ENCODE measurements at places on chromosomes 4 and X. TPM values are rescaled to one million over a fixed set of nuclear protein-coding genes. Genes with fewer than 3 reads are reported as not detected.

- H3K4me1 ChIP-seq: no peaks in the 10 kb centered on the region
- DNase-seq: no peak
- no peak overlapping the region for H3K4me3 ChIP-seq
- no peaks in the 10 kb centered on the region for H3K27me3 ChIP-seq
Observed at GRCh38 chr4:95429416-95429815, 119.4 kb downstream of the UNC5C start.

- no peak for DNase-seq
- no peak overlapping the region for H3K4me3 ChIP-seq
- H3K27ac ChIP-seq: no peak overlapping the region
Observed at GRCh38 chrX:84133023-84133422, 55.0 kb downstream of the RPS6KA6 start.

DNA sequence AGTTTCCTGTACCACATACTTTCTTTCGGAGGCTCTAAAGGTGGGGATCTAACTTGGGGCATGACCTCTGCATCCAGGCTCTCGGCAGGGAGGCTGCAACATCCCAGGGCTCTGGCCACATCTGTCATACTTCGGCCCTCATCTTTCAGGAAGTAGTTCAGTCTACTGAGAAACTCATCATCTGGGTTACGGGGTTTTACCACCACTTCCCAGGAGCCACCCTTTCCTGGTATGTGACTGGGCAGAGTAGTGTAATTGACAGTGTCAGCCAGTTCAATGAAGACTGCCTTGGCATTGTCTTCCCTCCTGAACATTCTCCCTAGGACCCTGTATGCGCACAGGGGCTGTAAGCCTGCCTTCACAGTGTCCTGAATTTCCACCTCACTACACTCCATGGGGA is 2.8 kb downstream of the PNMA5 start:
- DNase-seq: no peak
- no peaks in the 10 kb centered on the region for H3K27me3 ChIP-seq
- H3K4me1 ChIP-seq: peaks cover 16% of the 10 kb centered on the region
- no peaks in the 10 kb centered on the region for H3K36me3 ChIP-seq

DNA sequence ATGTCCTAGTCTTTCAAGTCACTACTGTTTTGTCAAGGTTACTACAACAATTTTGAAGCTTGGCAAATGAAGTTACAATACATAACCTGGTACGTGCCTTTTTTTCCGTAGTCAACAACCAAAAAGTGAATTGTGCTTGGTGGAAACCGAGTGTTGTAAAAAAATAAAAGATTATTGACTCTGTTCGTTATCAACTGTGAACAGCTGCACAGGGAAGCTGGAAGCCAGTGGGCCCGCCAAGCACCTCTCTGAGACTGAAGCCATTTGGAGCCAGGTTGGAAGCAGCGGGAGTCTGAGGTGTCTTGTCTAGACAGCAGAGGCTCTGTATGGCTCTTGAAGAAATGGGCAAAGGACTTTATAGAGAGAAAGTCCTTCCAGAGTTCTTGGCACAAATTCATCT is 119.0 kb downstream of the GALNTL6 start:
- DNase-seq: no peak
- H3K27me3 ChIP-seq: no peaks in the 10 kb centered on the region
- no peak overlapping the region for H3K4me3 ChIP-seq
- no peaks in the 10 kb centered on the region for H3K36me3 ChIP-seq
- no peaks in the 10 kb centered on the region for H3K4me1 ChIP-seq

DNA sequence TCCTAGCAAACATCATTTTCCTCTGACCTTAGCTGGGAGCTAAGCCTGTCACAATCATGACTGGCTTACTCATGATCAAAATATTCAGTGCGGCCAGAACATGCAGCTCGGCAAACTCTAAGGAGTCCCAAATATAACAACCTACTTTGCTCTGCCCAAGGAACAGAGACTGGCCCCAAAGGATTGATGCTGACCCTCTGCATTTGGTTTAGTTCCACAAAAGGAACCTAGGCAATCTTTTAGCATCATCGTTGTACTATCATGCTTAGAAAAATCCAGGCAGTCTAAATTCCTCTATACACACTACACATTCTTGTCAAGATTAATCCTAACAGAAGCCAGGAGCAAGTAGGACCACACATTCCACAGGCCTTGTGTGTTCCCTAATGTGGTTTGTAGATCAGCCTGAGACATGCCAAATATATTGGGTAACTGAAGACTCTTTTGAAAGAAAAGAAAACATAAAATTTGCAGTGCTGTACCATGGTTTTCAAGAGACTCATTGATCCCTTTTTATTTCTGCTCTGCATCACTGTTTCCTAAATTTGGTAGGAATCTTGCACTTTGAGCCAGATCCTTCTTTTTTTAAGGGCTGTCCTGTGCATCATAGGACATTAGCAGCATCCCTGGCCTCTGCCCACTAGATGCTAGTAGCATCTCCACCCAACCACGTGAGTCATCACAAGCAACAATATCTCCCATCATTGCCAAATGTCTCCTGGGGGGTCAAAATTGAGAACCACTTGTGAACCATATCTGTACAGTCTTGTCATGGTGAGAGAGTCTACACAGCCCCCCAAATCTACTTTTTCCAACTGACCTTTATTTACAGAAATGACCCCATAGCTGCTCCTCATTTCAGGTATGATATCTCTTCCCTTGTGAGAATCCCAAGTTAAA is 17.6 kb upstream of the CC2D2A start:
- no peak for DNase-seq
- H3K36me3 ChIP-seq: no peaks in the 10 kb centered on the region

- H3K27me3 ChIP-seq: no peaks in the 10 kb centered on the region
- H3K27ac ChIP-seq: no peak overlapping the region
- H3K4me1 ChIP-seq: peaks cover 32% of the 10 kb centered on the region
- H3K36me3 ChIP-seq: no peaks in the 10 kb centered on the region
- no peak for DNase-seq
Observed at GRCh38 chr4:26133840-26134239, 187.0 kb upstream of the RBPJ start.

DNA sequence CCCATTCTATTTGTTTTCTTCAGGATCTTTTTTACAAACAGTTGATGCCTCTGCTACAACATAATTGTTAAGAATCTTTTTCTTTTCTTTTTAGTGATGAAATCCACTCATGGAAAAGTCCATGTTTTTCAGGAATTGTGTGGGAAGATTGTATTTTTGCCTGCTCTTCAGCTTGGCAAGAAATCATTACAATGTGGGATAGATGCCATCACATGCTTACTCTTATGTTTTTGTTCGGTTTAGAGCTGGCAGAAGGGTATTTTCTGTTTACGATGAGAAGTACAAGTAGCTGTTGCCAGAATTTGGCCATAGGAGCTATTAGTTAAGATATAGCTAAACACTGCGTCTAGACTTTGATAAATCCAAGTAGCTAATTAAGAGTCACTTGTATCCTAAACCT is 2585.3 kb downstream of the ARAP2 start:
- H3K36me3 ChIP-seq: no peaks in the 10 kb centered on the region
- H3K4me1 ChIP-seq: no peaks in the 10 kb centered on the region
- no peak overlapping the region for H3K4me3 ChIP-seq
- H3K27ac ChIP-seq: no peak overlapping the region
- no peaks in the 10 kb centered on the region for H3K27me3 ChIP-seq

- no peaks in the 10 kb centered on the region for H3K36me3 ChIP-seq
- DNase-seq: no peak
- H3K4me3 ChIP-seq: no peak overlapping the region
- no peaks in the 10 kb centered on the region for H3K27me3 ChIP-seq
- H3K27ac ChIP-seq: no peak overlapping the region
Observed at GRCh38 chr4:76589402-76589801, 154.4 kb downstream of the SHROOM3 start.

DNA sequence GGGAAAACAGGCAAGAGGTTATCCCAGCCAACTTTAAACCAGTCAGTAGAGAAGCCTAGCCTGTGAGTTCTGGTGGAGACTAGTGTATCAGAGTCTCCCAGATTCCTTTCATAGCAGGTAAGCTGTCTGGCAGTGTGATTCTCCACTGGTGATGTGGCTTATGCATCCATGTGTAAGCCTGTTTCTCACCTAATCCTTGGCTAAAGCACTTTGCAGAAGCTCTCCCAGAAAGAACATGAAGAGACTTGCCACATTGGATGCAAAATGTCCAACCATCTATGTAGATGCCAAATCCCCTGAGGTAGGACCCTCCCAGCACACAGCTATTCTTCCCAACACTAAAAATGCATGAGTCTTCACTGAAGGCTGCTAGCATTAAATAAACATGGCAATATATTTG is 111.7 kb downstream of the CHRNA9 start:
- H3K27me3 ChIP-seq: no peaks in the 10 kb centered on the region
- no peak for DNase-seq
- H3K36me3 ChIP-seq: no peaks in the 10 kb centered on the region
- no peak overlapping the region for H3K4me3 ChIP-seq

DNA sequence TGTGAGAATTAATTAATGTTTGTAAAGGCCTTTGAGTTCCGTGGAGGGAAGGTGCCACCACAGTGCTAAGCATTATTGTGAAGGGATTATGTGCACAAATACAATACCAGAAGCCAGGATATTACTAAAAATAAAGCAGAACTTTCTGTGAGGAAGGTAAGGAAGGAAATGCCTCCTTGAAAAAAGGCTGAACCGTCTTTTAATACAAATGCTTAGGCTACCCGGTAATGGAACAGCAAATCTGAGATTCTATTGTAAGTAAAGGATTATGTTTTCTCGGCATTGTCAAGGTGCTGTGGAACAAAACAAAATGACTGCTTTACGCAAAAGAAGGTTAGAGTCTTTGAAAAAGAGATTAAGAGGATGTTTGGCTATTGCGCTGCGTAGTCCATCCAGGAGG is 57.9 kb upstream of the SPRY1 start:
- no peaks in the 10 kb centered on the region for H3K4me1 ChIP-seq
- H3K27me3 ChIP-seq: no peaks in the 10 kb centered on the region
- H3K27ac ChIP-seq: no peak overlapping the region
- no peak overlapping the region for H3K4me3 ChIP-seq

DNA sequence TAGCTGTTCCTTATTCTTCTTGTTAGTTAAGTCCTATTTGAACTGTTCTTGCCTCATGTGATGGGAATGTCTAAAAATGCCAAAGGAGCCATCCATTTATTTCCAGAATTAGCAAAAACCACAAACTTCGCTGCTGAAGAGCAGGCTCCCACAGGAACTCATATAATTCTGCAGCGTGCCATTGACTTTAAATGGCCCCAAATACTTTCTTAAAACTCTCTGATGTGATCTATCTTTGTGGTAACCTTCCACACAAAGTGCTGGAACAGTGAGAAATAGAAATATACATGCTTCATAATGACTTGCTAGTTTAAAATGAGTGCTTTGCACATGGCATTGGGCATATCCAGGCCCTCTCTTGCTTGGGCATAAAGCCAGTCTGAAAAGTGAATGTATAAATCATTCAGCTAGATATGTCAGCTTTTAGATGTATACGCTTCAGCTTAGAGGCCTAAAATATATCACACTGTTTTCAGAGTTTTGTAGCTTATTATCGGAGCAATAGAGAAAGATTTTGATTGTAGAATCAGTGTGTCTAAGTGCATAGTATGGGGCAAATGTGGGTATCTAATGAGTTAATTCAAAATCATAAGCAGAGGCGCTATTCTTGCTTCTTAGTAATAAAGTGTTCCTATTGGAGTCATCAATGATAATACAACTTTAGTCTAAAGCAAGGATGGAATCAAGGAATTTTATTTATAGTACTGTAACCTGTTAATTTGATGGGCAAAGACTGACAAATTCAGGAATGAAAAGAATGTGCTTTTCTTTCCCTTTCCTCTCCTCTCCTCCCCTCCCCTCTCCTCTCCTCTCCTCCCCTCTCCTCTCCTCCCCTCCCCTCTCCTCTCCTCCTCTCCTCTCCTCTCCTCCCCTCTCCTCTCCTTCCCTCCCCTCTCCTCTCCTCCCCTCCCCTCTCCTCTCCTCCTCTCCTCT is 392.2 kb upstream of the ZFP42 start:
- no peak for DNase-seq
- H3K27ac ChIP-seq: no peak overlapping the region
- no peaks in the 10 kb centered on the region for H3K36me3 ChIP-seq
- H3K27me3 ChIP-seq: no peaks in the 10 kb centered on the region

DNA sequence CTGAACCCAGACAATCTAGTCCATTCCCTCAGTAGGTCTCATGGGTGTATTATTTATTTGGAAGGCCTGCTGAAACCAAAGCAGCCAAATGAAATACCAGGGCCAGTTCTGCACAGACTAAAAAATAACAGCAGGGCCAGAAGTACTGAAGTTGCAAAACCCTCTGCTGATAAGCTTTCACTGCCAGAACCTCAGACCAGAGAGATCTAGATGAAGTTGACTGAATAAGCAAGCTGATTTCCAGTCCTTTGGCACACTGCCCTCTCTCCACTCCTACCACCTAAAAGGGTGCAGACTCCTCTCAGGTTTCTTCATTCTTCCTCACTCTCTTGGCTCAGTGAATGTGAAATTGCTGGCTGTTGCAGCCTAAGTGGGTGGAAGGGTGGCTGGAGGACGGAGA is 276.7 kb upstream of the KLF3 start:
- H3K27ac ChIP-seq: no peak overlapping the region
- H3K4me3 ChIP-seq: no peak overlapping the region
- peaks cover 16% of the 10 kb centered on the region for H3K4me1 ChIP-seq
- no peaks in the 10 kb centered on the region for H3K27me3 ChIP-seq
- DNase-seq: no peak
- H3K36me3 ChIP-seq: no peaks in the 10 kb centered on the region

GRCh38 chr4:111959222-111959621 is 186.0 kb upstream of the FAM241A start:
- no peak overlapping the region for H3K27ac ChIP-seq
- H3K27me3 ChIP-seq: no peaks in the 10 kb centered on the region
- H3K4me1 ChIP-seq: no peaks in the 10 kb centered on the region
- no peaks in the 10 kb centered on the region for H3K36me3 ChIP-seq

DNA sequence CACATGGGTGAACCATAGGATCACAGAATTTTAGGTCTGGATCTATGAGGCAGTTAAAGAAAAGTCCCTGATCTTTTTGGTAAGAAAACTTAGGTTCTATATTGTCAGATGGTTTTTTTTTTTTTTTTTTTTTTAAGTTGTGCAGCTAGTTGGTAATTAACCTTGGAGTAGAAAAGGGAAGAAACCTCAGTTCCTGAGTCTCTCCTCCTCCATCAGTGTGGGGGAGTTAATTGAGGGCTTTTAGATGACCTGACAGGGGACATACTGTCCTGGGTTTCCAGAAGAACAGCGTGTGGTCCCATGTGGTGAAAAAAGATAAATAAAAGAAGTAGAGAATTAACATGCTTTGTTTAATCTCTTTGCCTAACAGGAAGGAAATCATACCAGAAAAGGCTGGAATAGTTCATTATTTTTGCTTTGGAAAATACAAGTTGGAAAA is 123.7 kb downstream of the ARHGAP10 start:
- no peaks in the 10 kb centered on the region for H3K4me1 ChIP-seq
- no peak for DNase-seq
- no peaks in the 10 kb centered on the region for H3K27me3 ChIP-seq
- no peak overlapping the region for H3K4me3 ChIP-seq
- H3K36me3 ChIP-seq: no peaks in the 10 kb centered on the region
- H3K27ac ChIP-seq: no peak overlapping the region

Gene ETDB
- not detected for total RNA-seq

Gene H2BW2
- total RNA-seq: not detected

Gene UGT2A1
- not detected for total RNA-seq

Gene MAB21L2
- total RNA-seq: not detected

Gene RHOXF1
- 2.1 TPM for total RNA-seq
